ENCODE measurements at places on chromosomes 5 and 9.
A peak's percentile ranks its signal among the peaks of the same experiment; 100 is the strongest.

DNA sequence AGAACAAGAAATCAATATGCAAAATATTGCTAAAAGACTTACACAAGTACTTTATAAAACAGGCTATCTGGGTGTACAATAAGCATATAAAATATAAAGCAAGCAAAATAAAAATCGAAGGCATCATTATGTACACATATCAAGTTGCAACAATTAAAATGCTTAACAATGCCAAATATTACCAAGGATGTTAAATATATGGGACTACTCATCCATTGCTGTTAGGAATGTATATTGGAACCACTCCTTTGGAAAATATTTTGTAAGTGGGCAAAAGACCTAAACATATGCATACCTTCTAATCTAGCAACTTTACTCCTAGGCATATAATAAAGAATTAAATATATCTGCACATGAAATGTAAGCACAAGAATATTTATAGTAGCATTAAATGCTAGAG lies 632.6 kb upstream of the COX7C start:
- no peak for DNase-seq

DNA sequence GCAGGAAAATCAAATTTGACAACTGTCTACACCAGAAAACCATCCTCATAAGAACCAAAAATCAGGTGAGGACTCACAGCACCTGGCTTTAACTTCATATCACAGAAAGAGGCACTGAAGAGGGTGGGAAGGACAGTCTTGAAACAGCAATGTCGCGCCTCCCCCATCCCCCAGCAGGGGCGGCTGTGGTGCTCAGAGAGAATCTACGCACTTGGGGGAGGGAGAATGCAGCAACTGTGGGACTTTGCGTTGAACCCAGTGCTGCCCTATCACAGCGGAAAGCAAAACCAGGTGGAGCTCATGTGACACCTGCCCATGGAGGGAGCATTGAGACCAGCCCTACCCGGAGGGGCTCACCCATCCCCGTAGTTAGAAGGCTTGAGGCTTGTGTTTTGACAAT lies 191.8 kb downstream of the MSX2 start:
- no peak for DNase-seq

GRCh38 chr9:137787381-137787780 lies 90.2 kb upstream of the CACNA1B start:
- no peak for DNase-seq

- no peak for DNase-seq
Observed at GRCh38 chr9:123418052-123418430, 62.0 kb downstream of the CRB2 start.

GRCh38 chr5:110251366-110251765 lies 475.1 kb downstream of the TMEM232 start:
- peak; percentile 76 for DNase-seq

- DNase-seq: no peak
Observed at GRCh38 chr9:129604766-129605163, 16.1 kb downstream of the C9orf50 start.

DNA sequence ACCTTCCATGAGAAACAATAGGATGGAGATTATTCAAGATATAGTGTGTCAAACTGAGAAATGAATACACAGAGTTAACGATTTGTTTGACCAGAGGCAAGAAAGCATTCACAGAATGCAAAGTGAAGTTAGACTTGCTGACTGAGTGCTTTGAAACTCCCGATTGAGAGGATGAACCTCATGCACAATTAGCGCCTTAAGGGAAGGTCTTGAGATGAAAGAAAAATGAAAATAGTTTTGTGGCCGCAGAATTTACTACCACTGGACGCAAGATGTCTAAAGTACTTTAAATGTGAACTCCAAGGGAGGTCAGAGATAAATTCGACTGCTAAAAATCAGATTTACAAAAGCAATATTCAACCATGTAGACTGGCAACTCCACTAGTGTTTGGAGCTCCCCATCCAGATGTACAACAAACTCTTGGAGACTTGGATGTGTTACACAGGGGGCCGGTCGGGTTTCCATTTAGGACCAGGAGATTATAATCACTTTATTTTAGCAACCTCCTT lies 707 bp upstream of the RIMOC1 start:
- DNase-seq: no peak

GRCh38 chr5:146378986-146379385 lies 40.3 kb downstream of the POU4F3 start:
- DNase-seq: no peak

- no peak for DNase-seq
Observed at GRCh38 chr5:132099076-132099748, 25.6 kb downstream of the CSF2 start.

GRCh38 chr9:100619665-100620064 lies 41.8 kb downstream of the CAVIN4 start:
- no peak for DNase-seq

- peak; percentile 77 for DNase-seq
Observed at GRCh38 chr5:88833371-88834130, 49.4 kb downstream of the MEF2C start.

DNA sequence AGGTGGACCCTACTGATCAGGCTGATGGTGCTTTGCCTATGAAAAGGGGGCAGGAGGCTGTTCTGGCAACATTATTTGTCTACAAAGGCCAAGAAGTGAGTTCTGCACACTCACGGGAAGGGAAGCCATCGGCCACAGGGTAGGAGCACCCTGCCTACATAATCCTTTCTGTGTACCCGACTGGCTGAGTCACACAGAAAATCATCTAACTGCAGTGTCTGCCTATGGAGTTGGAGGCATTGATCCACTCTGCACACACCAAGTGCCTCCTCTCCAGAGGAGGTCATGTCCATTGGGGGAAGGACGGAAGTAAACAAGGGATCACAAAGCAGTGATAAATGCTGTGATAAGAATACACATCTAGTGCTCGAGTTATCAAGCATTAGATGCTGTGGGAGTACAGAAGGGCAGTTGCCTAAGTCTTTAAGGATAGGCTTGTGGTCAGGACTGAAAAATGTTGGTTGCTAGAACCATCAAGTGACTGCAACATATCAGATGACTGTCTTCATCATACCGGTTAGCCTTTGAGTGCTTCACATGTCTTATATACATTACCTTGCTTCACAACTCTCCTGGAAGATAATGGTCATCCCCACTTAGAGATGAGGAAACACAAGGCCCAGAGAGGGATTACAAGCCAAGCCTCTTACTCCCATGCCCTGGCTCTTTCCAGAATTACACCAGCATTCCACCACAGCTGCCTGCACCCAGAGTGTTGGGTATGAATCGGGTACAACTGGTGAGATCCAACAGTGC lies 1.3 kb upstream of the SLC2A8 start:
- DNase-seq: peak; percentile 4

GRCh38 chr9:130639866-130640555 lies 24.4 kb upstream of the PRDM12 start:
- no peak for DNase-seq

GRCh38 chr5:92687821-92688722 lies 892.9 kb downstream of the NR2F1-AS1 start:
- DNase-seq: peak; percentile 66

GRCh38 chr9:133895335-133895734 lies 96.8 kb downstream of the VAV2 start:
- no peak for DNase-seq

- peak; percentile 23 for DNase-seq
Observed at GRCh38 chr5:170986598-170986997, 124.8 kb downstream of the RANBP17 start.

- DNase-seq: no peak
Observed at GRCh38 chr9:117232281-117232680, 182.6 kb downstream of the ASTN2 start.

DNA sequence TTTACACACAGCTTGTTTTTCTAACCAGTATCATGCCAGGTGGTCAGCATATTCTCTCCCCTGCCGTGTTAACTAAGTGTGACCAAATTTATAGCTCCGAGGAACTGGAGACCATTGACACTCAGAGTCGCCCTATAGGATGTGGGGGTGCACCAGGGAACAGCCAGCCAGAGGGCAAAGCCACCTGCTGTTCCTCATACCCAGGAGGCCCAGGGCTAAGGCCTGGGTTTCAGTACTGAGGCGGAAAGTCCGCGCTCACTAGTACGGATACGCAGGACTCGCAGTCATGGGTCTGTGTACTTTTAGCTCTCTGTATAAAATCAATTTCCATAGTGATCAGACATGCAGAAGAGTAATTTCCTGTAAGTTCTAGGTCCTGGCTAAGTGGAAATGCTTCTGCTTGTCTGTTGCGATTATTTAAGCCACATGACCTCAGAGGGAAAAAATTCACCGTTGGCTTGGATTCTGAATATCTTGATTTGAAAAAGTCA lies 247.0 kb downstream of the AOPEP start:
- DNase-seq: peak; percentile 74

GRCh38 chr5:132776938-132777208 lies 166 bp downstream of the SEPTIN8 start:
- DNase-seq: no peak

- no peak for DNase-seq
Observed at GRCh38 chr5:145345511-145346287, 489.4 kb downstream of the PRELID2 start.

DNA sequence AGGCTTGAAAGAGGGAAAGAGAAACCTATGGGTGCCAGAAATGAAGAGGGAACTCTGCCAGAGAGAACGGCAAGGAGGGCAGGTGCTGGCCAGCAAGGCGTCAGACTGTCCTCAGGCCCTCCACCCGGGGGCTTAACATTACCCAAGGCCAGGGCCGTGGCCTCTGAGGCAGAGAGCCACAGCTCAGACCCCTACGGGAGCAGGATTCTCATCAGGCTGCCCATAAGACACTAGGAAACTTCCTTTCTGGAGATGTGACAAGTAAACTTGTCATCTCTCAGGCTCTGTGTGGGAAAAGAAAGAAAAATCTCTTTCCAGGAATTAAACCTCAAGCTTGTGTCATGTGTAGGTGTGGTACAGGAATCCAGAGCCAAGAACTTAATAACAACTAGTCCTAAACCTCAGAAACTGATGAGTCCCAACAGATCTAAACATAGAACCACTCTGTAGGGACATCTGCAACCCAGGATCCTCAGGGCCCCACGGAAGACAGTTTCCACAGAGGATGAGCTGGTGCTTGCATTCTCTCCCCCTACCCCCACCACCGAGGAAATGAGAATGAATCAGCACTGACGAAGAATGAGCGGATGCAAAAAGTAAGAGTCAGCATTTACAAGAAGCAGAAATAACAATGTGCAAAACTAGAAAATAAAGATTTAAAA lies 74.3 kb downstream of the DCP2 start:
- peak; percentile 88 for DNase-seq

DNA sequence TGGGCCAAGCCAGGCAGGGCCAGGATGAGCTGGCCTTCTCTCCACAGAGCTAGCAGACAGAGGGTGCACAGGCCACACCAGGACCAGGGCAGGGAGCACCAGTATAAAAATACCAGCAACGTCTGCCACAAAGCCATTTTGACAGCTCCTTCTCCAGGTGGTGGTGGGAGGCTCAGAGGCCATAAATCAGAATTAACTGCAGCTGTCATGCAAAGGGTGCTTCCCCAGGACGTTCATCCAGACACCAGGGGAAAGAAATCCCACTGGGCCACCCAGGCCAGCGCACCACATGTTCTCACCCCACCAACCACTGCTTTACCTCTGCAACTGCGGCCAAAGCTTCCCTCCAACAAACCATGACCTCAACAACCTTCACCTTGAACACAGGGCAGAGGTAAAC lies 403.7 kb upstream of the TRPC7 start:
- no peak for DNase-seq

DNA sequence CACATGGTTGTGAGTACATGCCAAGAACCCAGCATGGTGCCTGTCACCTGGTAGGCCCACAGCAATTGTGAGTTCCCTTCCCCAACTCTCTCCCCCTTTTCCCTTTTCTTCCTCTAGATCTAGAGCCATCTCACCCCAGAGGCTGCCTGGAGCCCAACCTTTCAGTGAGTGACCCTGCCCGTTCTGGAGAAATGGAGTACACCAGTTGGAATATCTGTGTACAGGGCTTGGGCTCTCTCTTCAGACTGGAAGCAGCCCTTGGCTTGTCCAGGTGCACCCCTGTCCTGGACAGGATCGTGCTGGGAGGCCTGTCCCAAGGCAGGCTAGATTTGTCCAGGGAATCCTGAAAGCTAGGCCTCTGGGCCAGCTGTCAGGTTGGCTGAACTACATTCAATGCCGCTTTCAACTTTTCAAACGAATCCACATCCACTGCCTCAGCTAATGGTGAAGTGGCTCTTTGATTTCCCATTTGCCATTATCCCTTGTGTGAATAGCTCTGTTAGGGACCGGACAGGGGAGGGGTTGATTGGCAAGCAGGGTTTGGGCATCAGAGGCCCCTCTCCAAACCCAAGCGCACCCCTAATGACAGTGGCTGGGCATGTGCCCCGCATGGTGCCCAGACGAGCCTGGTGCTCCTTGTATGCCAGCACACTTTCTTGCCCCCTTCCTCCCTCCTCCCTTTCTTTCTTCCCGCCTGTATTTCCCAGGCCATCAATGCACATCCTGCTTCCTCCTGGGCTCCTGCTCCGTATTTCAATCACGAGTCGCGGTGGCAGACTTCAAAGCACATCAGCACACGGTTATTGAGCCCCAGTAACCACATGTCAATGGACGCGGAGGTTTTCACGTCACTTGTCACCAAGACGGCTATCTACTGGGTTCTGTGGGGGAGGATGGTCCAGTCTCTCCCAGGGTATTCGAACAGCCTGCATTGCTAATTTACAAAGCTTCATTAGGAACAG lies 211.2 kb downstream of the DAB2IP start:
- DNase-seq: no peak

- DNase-seq: peak; percentile 28
Observed at GRCh38 chr5:72586788-72587530, 79.7 kb upstream of the ZNF366 start.

GRCh38 chr9:8660383-8660782 lies 860.8 kb upstream of the DMAC1 start:
- peak; percentile 92 for DNase-seq

GRCh38 chr5:56350011-56350596 lies 117.0 kb upstream of the ANKRD55 start:
- DNase-seq: no peak

DNA sequence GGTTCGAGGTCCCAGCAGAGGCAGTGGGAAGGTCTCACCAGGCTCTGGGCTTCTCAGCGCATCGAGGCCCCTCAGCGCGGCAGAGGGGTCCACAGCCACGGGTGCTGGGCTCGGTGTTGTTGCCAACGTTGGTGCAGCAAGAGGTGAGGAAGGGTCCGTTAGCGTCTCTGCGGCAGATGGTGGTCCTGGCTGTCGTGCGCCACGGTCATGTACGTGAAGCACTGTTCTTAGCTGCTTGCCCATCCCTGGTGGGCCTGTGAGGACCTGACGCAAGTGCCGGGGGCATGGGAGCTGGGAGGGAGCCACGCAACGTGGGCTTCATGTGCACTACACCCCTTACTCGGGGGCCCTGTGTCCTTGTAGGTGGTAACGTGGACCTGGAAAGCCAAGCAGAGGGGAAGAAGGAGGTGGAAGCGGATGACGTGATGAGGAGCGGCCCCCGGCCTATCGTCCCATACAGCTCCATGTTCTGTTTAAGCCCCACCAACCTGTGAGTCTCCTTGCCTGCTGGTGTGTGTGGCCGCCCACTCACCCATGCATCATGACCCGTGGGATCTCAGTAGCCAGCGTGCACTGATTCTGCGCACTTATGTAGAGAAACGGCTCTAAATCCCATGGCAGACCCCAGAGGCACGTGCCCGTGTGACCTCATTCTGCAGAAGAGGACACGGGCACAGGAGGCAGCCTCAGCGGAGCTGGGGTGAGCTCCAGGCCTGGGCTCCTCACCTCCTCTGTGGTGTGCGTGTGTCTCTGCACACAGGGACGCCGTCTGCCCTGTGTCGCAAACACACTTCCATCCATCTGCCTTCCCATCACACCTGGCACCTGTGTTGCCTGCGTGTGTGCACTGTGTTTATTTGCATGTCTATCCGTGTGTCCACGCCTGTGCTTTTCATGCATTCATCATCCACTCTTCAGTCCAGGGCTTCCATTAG lies 166.1 kb downstream of the CACNA1B start:
- no peak for DNase-seq

- DNase-seq: peak; percentile 22
Observed at GRCh38 chr5:776862-777711, 7.4 kb downstream of the ZDHHC11B start.

- DNase-seq: no peak
Observed at GRCh38 chr9:14992081-14992480, 81.9 kb upstream of the FREM1 start.

All from fibroblast of upper back skin (primary cell).